ENCODE measurements at places on chromosomes 6 and 20.

DNA sequence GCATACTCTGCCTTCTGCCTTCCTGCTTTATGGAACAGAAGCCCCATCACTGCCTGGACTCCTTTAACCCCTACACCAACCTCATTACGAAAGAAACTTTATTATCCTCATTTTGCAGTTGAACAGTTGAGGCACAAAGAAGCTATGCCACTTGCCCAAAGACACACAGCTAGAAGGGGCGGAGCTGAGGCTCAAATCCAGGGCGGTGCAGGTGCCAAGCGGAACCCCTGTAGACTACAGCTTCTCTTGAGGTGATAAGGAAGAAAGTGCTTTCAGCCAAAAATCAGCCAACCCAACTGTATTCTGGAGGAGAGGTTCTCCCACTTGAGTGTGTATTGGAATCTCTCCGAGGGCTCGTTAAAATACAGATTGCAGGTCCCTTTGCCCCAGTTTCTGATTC lies 90.5 kb downstream of the PRND start:
- DNase-seq, result no peak

DNA sequence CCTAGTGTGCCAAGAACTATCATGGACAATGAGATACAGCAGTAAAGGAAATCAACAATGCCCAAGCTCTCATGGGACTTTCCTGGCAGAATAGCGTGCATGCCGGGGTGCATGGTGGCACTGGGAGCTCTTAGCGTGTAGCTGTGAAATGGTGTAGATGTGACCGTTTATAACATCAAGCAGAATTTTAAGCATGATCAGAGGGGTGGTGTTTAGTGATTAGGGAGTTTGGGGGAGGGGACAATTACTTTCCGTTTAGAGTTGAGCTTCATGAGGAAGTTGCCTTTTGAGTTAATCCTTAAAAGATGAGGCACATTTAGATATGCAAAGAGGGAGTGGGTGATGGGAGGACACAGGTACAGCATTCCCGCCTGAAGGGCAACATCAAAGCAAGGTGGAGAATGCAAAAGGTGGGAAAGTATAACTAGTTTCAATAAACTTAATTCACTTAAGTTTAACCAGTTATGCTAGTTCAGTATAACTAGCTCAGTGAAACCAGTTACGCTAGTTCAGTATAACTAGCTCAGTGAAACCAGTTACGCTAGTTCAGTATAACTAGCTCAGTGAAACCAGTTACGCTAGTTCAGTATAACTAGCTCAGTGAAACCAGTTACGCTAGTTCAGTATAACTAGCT lies 661.6 kb downstream of the QKI start:
- DNase-seq, result no peak

- DNase-seq, result no peak
Measured at GRCh38 chr6:109015176-109015575, 79.5 kb downstream of the SESN1 start.

GRCh38 chr6:31049518-31049917 lies 39.2 kb downstream of the MUC22 start:
- no peak for DNase-seq

DNA sequence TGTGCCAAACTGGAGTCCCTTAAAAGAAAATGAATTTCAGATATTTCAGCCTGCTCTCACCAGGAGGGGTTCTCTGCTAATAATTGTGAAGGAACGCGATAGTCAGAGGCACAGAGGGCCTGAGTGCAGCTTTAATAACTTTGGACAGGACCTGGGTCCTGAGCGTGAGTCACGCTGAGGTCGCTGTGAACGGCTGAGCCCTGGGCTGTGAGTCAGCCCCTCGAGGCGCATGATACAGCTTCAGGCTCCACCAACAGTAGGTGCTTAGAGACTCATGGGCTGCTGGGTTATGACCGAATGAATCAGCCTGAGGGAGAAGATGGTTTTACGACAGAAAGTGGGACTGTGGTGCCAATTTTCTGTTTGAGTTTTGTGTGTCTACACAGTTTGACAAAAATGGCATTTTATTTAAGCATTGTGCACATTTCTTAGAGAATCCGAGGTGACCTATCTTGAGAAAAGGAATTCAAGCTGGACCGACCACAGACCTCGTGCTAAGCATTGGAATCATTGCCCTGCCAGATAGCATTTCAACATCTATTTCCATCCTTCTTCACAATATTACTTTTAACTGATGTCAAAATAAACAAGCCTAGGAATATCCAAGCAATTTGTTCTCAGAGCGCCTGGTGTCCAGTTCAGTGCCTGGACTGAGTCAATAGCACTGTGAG lies 183.0 kb downstream of the THBS2 start:
- no peak for DNase-seq

DNA sequence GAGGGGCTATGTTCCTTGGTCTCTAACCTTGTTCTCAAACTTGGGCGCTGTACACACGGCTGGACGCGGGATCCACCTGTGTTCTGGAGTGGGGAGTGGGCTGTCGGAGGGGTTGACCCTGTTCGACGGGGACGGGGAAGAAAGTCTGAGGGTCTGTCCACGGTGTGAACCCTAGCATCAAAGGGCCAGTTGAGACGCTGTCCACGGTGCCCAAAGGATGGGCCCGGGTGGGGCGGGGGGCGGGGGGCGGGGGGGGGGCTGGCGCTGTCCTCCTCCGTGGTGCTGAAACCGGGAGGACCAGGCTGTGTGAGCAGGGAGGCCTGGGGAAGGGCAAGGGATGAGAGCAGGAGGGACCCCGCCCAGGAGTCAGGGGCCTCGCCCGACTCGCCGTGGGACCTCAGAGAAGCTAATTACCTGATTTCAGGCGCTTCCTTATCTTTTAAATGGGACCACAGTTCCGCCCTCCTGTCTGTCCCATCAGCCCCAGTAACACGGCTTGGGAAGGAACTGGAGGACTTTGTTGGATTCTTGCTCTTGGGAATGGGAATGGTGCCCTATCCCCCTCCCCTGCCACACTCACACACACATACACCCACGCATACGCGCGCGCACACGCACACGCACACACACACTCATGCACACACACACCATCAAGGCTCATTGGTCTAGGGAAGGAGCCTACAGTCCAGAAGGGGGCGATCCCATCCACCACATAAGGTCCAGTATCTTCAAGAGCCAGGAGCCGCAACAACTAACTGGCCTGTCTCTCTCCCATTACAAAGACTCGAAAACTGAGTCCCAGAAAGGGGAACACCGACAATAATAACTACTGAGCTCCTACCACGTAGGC lies 1.0 kb upstream of the VSTM2L start:
- DNase-seq, result peak; percentile 33

- DNase-seq, result no peak
Measured at GRCh38 chr6:101845621-101846020, 452.1 kb downstream of the GRIK2 start.

DNA sequence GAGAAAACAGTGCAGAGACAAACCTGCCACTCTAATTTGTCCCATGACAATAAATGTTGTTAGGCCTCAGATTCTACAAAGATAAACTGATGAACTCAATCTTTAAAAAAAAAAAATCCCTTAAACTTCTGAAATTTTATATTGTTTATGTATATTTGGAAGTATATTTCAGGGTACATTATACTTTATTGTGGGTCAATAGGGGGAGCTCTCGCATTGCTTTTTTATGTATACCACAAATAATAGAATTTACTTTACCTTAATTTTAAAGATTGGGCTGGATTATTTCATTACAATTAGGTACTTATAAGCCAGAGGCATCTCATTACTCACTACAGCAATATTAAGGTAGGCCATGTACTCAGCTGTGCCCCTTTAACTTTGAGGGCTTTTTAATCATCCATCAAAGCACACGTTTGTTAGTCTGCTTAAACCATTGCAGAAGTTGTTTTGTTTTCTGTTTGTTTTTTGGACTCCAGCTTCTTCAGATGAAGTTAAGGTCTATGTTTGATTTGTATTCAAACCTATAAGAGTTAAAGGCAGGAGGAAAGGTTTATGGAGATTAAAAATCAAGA lies 56.3 kb upstream of the EYA4 start:
- no peak for DNase-seq
